ENCODE measurements at places on chromosomes 16 and 17.

DNA sequence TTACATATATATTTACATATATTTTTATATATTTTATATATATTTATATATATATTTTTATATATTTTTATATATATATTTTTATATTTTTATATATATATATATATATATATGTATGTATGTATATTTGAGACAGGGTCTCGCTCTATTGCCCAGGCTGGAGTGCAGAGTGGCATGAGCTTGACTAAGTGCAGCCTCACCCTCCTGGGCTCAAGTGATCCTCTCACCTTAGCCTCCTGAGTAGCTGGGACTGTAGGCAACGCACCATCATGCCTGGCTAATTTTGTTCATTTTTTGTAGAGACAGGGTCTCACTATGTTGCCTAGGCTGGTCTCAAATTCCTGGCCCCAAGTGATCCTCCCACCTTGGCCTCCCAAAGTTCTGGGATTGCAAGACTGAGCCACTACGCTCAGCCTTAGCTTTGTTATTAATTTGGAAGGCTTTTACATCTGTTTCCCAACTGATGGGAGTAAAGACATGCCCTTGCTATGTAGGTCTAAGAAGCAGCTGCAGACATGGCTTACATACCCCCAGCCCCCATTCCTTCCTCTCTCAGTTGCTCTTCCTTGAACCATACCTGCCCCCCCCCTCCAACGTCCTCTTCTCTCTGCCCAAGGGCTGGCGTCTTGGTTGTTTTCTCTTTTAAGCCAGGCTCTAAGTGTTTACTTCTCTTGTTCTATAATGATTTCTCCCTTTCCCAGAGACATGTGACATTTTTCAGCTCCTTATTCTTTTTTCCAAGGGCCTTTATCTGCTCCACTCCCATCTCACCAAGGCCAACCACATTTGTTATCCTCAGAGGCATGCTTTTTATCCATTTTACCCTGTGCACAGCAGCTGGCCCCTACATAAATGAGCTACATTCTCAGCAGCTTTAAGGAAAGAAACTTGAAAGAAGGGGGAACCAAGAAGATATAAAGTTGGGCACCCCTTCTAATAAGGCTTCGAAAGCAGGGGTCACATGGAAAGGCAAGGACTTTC lies 64.2 kb upstream of the ATF7IP2 start:
- no peak for DNase-seq

DNA sequence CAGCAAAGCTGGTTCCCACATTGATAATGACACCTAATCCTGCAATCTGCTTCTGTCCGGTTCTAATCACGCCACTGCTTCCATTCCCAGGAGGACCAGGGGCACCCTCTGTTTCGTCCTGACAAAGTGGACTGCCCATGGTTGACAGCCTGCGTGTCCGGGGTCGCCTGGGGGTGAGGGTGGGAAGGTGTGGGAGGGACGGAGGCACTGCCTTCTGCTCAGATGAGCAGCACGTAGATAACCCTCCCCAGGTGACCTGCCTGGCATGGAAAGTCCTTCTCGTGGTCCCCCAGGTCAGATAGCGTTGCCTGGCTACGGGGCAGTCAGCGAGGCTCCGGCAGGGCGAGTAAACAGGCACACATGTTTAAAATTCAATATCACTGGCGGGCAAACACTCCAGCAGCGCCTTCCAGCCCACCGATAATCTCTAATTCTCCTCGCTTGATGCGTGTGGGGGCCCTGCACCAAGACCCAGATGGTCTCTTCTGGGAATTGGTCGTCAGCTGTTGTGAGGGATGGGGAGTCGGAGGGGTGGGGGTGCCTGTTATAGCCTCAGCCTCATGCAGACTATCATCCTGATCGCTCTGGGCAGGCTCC lies 132.2 kb downstream of the RAP1GAP2 start:
- DNase-seq: no peak

GRCh38 chr16:11245988-11246387 lies 10.0 kb downstream of the SOCS1 start:
- no peak for DNase-seq

DNA sequence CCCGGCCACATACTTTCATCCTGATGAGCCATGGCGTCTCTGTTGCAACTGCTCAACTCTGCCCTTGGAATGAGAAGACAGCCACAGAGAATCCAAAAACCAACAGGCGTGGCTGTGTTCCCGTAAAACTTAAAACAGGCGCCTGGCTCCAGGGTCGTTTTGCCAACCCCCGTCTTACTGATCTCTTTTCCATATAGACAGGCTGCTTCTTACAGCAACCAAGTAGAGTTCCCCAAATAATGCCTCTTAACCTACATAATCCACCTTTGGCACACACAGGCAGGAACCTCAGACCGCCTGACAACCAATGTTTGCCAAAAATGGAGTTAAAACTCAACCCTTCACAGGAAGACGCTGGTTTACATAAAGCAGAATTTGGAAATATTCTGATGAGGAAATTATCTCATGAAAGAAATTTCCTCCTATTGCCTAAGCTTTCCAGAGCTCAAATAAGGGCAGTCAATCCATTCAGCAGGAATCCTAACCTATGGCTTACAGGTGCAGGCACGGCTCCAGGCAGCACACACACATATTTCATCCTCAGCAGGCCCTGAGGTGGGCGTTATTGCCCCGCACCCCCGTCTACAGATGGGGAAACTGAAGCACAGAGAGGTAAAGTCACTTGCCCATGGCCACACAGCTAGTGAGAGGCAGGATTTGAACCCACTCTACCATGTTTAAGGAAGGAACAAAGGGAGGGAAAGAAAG lies 35.8 kb downstream of the LITAF start:
- DNase-seq: no peak

DNA sequence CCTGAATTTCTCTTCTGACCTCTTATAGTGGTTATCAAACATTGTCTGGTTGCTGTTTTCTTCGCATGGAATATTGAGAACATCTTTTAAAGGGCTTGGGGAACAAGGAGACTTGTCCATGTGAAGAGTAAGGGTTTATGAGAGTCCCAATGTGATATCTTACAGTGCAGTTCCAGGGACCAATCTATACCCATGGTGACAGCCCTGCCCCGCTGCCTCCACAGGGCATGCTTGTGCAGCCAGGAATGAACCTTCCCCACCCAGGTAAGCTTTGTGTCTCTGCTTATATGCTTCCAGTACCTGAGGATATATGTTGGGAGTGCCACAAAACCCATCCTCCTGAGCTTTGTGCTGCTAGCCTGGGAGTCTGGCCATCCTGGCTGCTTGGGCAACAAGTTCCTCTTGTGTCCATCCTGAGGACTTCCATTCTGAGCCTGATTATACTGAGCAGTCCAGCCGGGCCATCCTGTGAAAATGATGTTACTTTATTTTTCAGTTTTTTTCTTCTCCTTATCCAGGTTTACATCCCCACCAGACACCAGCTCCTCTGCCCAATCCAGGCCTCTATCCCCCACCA lies 9.5 kb upstream of the RAPGEFL1 start:
- no peak for DNase-seq

DNA sequence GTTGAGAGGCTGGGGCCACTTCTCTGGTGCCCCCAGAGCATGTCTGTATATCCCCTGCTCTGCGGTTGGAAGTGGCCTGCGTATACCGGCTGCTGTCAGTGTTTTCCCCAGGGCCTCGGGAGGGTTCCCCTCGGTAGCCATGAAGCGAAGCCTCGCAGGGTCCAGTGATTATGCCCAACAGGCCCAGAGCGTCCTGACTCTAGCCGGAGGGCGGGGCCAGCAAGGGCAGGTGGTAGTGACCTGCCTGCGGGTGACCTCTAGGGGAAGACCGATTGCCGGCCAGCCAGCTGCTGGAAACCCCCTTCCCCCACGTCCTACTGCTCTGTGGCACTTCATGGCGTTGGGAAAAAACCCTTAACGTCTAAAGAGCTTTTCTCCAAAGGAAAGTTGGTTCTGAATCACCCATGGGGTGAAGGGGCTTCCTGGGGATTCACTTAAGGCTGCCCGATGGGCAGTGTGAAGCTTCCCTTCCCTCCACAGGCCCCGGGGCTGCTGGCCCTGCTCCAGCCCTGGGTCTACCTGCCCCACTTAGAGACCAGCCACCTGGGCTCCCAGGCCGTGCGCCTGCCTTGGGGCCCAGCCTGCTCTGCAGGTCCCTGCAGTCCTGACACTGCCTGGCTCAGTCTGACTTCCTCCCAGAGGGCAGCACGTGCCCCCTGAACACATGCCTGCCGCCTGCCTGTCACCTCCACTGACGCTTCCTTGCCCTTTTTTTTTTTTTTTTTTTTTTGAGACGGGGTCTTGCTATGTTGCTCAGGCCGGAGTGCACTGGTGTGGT lies 72.8 kb downstream of the SOCS1 start:
- DNase-seq: no peak

GRCh38 chr17:41777574-41778188 lies 8.8 kb downstream of the JUP start:
- no peak for DNase-seq

GRCh38 chr17:38797158-38797490 lies 2.2 kb downstream of the PIP4K2B start:
- no peak for DNase-seq

- no peak for DNase-seq
Observed at GRCh38 chr17:79612468-79613194, 1.8 kb upstream of the RBFOX3 start.

DNA sequence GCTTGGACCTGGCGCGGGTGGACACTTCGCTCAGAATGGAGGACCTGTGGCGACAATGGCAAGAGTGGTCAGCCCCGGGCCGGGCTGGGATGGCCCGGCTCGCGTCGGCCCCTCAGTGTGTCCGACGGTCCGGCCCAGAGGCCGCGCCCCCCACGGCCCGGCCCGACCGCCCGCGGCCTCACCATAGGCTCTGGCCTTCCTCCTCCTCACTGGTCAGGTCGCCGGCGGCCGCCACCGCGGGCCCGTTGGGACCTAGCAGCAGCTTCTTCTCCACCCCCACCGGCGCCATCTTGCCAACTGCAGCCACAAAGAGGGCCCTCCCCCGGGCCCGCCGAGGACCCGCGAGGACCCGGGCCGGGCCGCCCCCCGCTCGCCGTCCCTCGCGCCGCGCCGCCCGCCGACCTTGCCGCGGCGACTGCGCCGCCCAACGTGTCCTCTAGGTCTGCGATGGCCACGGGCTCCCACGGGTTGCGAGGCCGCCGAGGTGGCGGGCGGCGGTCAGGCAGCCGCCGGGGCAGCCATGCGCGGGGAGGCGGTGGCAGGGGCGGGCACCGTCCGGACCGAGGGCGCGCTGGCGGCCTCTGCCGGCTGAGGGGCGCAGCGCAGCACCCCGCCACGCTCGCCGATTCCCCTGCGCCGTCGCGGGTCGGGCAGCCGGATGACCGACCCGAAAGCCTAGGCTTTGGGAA lies at the start of gene DYNC1LI2:
Gene DYNC1LI2, minus strand, starts transcription at position 307 of the 689 bp plus-strand sequence. Its CDS starts 18 bp downstream, at position 289.
- peak; percentile 88 for DNase-seq
